ENCODE measurements at places on chromosomes 11 and 22. TPM values are rescaled to one million over a fixed set of nuclear protein-coding genes. Genes with fewer than 3 reads are reported as not detected.
A peak's percentile ranks its signal among the peaks of the same experiment; 100 is the strongest.

DNA sequence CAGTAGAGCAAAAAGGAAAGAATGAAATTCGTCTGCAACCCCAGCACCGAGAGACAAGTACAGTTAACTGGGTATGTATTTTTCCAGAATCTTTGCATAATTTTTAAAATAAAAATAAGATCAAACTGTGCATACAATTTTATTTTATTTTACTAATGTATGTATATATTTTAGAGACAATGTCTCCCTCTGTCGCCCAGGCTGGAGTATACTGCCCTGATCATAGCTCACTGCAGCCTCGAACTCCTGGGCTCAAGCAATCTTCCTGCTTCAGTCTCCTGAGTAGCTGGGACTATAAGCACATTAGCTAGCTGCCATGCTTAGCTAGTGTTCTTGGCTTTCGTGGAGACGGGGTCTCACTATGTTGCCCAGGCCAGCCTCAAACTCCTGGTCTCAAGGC, 18.8 kb upstream of the DRD2 start:
- no peak for DNase-seq

GRCh38 chr22:26550498-26551033, 38.3 kb upstream of the TFIP11 start:
- DNase-seq: no peak

- DNase-seq: no peak
Observed at GRCh38 chr22:41226723-41227655, 13.7 kb downstream of the CHADL start.

- DNase-seq: no peak
Observed at GRCh38 chr11:112213753-112214152, 12.5 kb upstream of the PTS start.

DNA sequence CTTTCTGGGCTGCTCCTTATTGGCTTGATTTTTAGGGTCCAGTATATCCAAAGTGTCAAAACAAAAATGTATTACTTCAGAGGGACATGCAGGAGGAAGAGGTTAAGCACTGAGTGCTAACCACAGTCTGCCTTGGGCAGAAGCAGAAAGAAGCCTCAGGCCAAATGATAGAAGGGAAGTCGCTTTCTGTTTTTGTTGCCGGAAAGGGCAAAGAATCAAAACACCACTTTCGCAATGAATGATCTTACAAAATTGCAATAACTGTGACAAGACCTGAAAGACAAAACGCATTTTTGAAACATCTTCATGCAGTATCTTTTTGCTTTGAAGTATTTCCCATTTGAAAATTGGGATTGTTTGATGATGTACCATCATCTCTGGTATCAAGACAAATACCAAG, 70.1 kb upstream of the PICALM start:
- peak; percentile 61 for DNase-seq

GRCh38 chr11:1293619-1294015, 15.8 kb downstream of the TOLLIP start:
- peak; percentile 36 for DNase-seq

GRCh38 chr11:47132981-47133380, 43.7 kb downstream of the ARFGAP2 start:
- DNase-seq: no peak

GRCh38 chr11:104000798-104001197, 35.6 kb upstream of the DDI1 start:
- DNase-seq: no peak

- DNase-seq: no peak
Observed at GRCh38 chr11:16956538-16957153, 57.6 kb downstream of the PLEKHA7 start.

GRCh38 chr11:81449588-81450156, 1284.0 kb downstream of the FAM181B start:
- DNase-seq: no peak

DNA sequence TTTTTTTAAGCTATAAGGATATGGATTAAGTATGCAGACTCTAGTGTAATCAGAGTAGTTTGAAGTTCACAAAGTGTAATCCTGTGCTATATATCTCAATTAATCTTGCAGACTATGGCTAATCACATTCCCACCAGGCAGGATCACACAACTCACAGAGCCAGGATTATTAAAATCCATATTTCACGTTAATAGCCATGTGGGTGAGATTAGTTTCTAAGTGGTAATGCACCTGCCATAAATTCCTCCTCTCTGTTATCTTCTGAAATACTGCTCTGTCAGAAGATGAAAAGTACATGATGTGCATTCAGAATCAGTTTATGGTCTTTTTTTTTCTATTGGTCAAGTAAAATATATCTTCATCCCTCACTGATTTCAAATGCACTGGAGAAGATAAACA, 686.1 kb downstream of the CNTN5 start:
- DNase-seq: no peak

- DNase-seq: no peak
Observed at GRCh38 chr11:10900681-10901415, 43.0 kb upstream of the ZBED5 start.

GRCh38 chr11:96204721-96205459, 138.1 kb downstream of the MAML2 start:
- peak; percentile 69 for DNase-seq

- DNase-seq: no peak
Observed at GRCh38 chr22:42321908-42322561, 51.6 kb upstream of the TCF20 start.

DNA sequence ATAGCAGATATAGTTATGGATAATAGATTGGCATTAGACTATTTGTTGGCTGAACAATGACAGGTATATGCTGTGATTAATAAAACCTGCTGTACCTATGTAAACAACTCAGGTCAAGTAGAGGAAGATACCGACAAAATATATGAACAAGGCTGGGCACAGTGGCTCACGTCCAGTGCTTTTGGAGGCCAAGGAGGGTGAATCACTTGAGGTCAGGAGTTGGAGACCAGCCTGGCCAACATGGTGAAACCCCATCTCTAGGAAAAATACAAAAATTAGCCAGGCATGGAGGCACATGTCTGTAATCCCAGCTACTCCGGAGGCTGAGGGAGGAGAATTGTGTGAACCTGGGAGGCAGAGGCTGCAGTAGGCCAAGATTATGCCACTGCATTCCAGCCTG, 14.0 kb upstream of the CHKA start:
- no peak for DNase-seq

DNA sequence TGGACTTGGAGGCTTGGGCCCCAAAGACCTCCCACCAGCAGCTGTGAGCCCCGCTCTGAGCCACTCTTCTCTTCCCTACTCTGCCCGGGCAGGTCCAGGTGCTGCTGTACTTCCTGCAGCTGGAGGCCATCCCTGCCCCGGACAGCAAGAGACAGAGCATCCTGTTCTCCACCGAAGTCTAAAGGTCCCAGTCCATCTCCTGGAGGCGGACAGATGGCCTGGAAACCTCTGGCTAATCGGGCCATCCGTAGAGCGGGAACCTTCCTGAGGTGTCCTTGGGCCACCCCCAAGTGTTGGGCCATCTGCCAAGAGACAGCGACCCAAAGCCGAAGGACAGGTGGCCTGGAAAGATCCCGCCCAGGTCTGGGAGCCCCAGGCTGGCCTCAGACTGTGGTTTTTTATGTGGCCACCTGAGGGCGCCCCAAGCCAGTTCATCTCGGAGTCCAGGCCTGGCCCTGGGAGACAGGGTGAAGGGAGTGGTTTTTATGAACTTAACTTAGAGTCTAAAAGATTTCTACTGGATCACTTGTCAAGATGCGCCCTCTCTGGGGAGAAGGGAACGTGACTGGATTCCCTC, 135.1 kb downstream of the BCR start:
- DNase-seq: peak; percentile 70

GRCh38 chr22:41001722-41002122, 50.5 kb downstream of the RBX1 start:
- no peak for DNase-seq

GRCh38 chr22:36764641-36765040, 11.3 kb downstream of the IFT27 start:
- DNase-seq: no peak

DNA sequence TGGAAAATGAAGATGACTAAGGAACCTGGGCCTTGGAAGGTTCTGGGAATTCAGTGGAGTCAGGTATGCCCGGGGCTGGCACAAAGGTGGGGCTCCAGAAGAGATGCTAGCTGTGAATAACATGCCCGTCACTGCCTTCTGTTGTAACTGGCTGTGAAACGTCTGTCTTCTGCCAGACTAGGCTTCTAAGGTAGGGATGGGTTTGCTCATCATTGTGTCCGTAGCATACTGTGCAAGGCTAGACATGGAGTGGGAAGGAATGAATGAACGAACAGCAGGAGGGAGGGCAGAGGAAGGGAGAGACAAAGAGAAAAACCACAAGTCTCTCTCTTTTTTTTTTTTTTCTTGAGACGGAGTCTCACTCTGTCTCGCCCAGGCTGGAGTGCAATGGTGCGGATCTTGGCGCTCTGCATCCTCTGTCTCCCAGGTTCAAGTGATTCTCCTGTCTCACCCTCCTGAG, 327.4 kb downstream of the MN1 start:
- DNase-seq: no peak

- no peak for DNase-seq
Observed at GRCh38 chr11:44968510-44968909, 17.8 kb upstream of the TP53I11 start.

- DNase-seq: no peak
Observed at GRCh38 chr11:620935-621814, 3.6 kb downstream of the CDHR5 start.

DNA sequence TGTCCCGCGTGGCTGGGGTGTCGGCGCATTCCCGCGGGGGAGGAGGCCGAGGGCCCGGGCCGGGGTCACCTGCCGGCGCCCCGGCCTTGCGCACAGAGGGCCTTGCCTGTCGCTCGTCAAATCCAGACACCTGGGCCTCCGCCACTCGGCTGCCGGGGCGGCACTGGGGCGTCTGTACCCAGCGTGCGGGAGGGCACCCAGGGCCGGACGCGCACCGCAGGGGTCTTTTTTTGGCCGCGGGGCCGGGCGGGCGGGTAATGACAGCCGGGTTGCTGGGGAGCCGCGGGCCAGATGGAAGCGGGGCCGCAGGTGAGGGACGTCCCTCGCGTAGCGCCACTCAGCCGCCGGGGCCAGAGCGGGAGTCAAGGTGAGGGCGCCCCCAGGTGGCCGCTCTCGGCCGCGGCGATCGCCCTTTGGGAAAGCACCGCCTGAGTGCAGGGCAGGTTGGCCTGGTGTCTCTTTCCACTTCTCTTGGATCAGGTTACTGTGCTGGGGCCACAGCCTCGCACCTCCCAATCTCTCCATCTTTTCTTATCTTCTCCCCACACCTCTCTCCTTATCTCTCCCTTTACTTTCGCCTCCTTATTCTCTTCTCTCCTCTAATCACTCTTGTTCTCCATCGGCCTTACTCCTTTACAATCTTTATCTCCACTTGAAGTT, 3.5 kb downstream of the PHLDB1 start:
- DNase-seq: peak; percentile 90

DNA sequence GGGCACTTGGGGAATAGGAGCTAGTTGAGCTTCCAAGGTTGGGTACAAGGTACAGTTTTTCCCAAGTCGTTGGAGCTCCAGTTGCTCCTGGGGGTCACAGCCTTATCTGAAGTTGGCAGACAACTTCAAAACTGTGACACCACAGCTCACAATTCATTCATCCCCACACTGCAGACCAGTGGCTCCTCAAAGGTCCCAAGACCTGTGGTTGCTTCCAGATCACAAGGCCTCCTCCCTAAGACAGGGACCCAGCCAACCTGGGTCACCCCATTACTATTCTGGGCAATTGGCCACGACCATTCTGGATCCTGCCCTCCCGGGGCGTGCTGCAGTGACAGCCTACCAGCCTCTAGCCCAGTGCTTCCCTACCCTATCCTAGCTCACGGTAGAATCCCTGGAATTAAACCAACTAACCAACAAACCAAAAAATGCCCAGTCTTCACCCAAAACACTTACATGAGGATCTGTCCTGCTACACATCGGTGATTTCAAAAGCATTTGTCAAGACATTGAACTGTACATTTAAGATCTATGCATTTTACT, 862 bp upstream of the PDXP start:
- no peak for DNase-seq

GRCh38 chr11:111823131-111823530, 48.2 kb downstream of the ALG9 start:
- no peak for DNase-seq

DNA sequence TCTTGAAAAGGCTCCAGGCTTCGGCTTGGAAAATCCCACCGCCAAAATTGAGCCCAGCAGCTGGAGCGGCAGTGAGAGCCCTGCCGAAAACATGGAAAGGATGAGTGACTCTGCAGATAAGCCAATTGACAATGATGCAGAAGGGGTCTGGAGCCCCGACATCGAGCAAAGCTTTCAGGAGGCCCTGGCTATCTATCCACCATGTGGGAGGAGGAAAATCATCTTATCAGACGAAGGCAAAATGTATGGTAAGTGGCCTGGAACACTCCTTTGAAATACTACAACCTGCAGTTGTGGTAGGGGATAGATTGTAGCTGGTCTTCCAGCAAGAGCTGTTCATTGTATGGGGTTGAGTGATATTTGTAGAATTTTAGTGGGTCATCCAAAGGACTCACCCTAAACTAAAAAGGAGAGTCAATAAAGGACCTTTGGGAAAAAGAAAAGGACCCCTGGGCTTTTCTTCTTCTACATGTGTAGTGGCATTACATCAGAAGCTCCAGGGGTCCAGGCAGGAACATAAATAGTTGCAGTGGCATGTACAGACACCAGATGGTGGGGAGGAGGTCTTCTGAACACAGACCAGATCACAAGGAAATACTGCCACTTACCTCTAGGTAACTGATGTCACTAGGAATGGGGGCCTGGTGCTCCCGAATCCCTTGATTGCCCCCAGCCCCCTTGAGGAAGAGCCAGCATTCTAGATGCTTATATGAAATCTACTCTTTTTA, 90.1 kb downstream of the TEAD1 start:
- no peak for DNase-seq

GRCh38 chr11:92698742-92699141, 270.7 kb upstream of the MTNR1B start:
- DNase-seq: no peak

GRCh38 chr11:10387206-10388083, 67.6 kb upstream of the AMPD3 start:
- no peak for DNase-seq

KMT5B gene
- total RNA-seq: 21.2 TPM

SERPIND1 gene
- total RNA-seq: not detected

EIF3L gene
- total RNA-seq: 664 TPM

CREB3L1 gene
- not detected for total RNA-seq

BIK gene
- total RNA-seq: 4.5 TPM

PAMR1 gene
- total RNA-seq: not detected

SCARF2 gene
- 0.43 TPM for total RNA-seq

CYTH4 gene
- total RNA-seq: 60.5 TPM

BLID gene
- total RNA-seq: not detected

MMP12 gene
- not detected for total RNA-seq

MS4A4E gene
- not detected for total RNA-seq

CYB5R2 gene
- 4.7 TPM for total RNA-seq

RBMXL2 gene
- total RNA-seq: not detected

PPP6R2 gene
- total RNA-seq: 41.2 TPM

CASP5 gene
- not detected for total RNA-seq

OR52H1 gene
- not detected for total RNA-seq

CPT1B gene
- total RNA-seq: 33.3 TPM

DEFB131B gene
- total RNA-seq: not detected

TSSC4 gene
- 33.8 TPM for total RNA-seq

Data from activated CD4-positive, alpha-beta memory T cell treated with anti-CD3 and anti-CD28 coated beads for 36 hours (primary cell).